ENCODE measurements at places on chromosomes 16 and 17.

- DNase-seq = no peak
These were observed 147.9 kb downstream of the MAF start for GRCh38 chr16:79452671-79453070.

GRCh38 chr17:46922487-46922803 is 515 bp upstream of the GOSR2 start:
- DNase-seq = no peak

DNA sequence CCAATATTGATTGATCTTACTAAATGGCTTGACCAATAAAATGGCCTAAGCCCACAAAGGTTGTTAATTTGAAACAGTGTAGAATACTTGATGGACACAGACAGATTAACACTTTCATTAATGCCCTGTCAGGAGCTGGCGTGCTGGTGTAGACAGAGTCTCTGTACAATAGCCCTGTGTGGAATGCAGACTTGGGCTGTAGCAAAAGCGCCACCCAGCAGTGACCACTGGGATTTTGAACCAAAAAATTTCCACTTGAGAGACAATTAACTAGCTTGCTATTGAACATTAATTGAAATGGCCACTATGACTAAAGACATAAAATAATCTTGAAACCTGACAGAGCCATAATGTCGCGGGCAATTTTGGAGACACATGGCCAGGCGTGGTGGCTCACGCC is 19.7 kb upstream of the GUCY2D start:
- no peak for DNase-seq

GRCh38 chr16:80591071-80591915 is 50.5 kb downstream of the DYNLRB2 start:
- peak; percentile 86 for DNase-seq

DNA sequence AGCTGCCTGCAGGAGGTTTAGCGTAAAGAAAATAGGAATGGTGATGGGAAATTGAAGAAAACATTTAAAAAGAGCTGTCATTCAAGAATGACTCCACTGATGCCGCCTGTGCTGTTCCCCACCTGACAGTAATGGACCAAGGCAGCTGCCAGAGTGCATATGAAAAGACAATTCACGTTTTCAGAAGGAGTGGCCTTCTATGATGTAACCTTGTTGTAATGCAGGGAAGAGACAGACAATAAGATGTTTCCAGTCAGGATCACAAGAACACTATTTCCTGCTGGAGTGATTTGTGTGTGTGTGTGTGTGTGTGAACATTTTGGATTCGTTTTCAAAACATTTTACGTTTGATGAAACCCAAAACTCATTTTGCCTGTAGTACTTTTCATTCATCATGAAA is 203.7 kb downstream of the LGALS9B start:
- no peak for DNase-seq

GRCh38 chr16:81836279-81837054 is 57.4 kb downstream of the PLCG2 start:
- DNase-seq = peak; percentile 24

GRCh38 chr16:66442502-66443268 is 15.6 kb downstream of the BEAN1 start:
- DNase-seq = no peak

DNA sequence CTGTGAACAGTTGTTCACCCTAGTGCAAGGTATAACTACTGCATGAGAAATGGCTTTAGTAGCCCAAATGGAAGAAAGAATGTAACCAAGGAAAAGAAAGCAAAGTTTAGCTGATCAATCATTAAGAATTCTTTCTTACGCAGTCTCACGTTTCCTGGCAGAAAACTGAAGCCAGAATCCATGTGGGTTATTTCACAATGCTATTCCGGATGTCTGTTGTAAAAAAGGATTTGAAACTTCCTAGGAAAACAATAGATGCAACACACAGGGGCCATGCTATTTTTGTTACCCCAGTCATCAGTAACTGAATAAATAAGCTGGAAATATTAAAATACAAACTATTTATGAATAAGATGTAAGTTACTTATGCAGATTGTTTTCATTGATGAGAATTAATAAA is 802.5 kb downstream of the CDH8 start:
- DNase-seq = no peak

DNA sequence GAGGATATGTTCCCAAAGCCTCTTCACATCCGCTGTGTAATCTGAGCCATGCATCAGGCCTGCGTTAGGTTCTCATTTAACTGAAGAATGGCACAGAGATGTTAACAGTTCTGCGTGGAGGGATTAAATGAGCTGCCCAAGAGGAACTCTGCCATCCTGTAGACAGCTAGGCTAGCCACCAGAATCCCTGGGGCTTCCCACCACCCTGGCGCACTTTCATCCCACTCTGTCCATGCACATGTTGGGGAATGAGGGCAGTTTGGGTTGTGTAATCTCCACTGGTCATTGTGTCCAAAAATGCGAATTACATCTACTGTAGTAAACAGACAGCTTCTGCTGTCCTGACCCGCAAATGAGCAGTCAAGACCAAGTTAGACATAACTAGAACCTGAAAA is 1.0 kb upstream of the GLG1 start:
- DNase-seq = no peak

DNA sequence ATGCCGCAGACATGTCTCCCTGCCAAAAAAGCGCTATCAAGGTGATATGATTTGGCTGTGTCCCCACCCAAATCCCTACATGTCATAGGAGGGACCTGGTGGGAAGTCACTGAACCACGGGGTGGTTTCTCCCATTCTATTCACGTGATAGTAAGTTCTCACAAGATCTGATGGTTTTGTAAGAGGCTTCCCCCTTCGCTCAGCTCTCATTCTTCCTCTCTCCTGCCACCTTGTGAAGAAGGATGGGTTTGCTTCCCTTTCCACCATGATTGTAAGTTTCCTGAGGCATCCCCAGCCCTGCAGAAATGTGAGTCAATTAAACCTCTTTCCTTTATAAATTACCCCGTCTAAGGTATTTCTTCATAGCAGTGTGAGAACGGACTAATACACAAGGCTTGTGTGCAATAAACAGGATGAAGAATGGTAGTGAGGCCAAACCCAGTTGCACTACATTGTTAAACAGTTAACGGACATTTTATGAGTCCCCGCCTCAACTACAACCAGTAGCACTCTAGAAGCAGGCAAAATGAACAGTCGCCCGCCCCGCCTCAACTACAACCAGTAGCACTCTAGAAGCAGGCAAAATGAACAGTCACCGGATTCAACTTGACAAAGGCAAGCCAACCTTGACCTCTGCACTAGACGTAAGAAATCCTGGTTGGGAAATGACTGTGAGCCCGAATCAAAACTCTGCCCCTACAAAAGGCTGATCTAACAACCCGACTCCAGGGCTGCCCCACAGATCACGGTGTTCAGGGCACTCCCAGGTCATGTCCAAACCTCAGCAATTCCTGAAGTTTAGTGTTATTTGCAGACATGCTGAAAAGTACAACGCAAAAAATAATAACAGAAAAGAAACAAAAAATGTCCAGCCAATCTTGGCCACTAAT is 26.3 kb downstream of the VPS53 start:
- peak; percentile 10 for DNase-seq

DNA sequence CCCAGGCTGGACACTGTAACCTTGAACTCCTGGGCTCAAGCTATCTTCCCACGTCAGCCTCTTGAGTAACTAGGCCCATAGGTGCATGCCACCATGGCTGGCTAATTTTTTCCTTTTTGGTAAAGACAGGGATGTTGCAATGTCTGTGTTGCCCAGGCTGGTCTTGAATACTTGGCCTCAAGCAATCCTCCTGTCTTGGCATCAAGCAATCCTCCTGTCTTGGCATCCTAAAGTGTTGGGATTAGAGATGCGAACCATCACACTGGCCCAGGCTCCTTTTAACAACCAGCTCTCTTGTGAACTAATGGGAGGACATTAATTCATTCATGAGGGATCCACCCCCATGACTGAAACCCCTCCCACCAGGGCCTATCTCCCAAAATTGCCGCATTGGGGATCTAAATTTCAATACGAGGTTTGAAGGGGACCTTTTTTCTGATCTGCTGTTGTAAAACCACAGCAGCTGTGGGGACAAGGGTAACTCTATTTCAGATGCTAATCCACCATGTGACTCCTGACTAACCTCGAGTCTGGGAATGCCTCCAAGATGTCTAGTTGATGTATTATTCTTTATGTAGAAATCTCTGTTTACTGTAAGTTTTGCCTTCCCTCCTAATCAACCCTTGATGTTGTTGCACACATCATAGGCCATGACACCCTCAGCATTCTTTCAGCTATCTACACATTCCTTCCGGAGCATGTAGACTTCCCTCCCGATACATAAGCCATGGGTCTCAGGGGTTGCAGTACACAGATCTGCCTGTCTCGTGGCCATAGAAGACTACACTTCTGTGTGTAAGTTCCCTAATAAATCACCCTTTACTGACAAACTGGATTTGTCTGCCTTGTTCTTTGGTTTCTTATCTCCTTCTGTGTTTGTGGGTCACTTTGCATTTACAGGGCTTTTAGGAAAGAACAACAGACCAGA is 37.6 kb downstream of the RNF112 start:
- no peak for DNase-seq

- DNase-seq = no peak
These were observed 77.8 kb downstream of the CYLD start for GRCh38 chr16:50819706-50820105.

GRCh38 chr17:32123782-32124181 is 18.5 kb upstream of the RHOT1 start:
- DNase-seq = no peak

GRCh38 chr17:39924691-39925055 is 2.7 kb downstream of the ORMDL3 start:
- DNase-seq = no peak

- DNase-seq = no peak
These were observed 532.8 kb downstream of the XYLT1 start for GRCh38 chr16:16938009-16938408.

All from activated CD4-positive, alpha-beta T cell treated with anti-CD3 and anti-CD28 coated beads, Interleukin-10, Interleukin-2, amounts not matched to agents 100 ng/mL and 50 ng/mL, durations not matched to agents 16 hours and 8 hours (primary cell).